ENCODE measurements at places on chromosomes 5 and 9. TPM values are rescaled to one million over a fixed set of nuclear protein-coding genes. Genes with fewer than 3 reads are reported as not detected.

DNA sequence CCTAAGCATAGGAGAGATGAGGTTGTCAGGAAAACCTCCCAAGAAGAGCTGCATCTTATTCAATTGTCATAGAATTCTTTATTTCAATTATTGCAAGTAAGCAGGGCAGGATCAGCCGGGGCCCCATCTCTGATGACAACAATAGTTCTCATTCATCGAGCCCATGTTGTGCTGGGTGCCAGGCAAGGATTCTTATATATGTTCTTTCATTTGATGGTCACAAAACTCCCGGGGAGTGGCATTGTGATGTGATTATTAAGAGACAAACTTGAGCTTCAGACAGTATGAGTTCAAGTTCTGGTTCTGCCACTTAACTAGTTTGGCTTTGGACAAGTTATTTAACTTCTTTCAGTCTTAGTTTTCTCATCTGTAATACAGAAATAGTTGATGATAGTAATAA is 8.5 kb downstream of the FUBP3 start:
- H3K36me3 ChIP-seq = peaks cover 15% of the 10 kb centered on the region
- H3K27ac ChIP-seq = no peak overlapping the region
- no peaks in the 10 kb centered on the region for H3K27me3 ChIP-seq
- H3K4me1 ChIP-seq = no peaks in the 10 kb centered on the region
- DNase-seq = no peak

Gene ZFP2
- total RNA-seq = 0.49 TPM

Gene CD72
- 2.3 TPM for total RNA-seq

DNA sequence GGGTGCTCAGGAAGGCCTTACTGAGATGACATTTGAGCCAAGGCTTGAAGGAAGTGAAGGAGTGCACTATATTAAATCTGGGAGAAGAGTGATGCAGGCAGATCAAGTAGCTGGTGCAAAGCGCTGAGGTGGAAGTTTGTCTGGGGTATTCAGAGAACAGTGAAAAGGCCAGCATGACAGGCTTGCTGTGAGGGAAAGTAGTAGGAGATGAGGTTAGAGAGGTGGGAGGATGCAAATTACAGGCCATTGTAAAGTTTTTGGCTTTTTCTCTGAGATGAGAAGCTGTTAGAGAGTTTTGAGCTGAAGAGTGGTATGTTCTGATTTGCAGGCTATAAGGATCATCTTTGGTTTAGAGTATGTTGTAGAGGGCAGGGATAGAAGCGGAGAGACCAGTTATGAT is 80.8 kb upstream of the GRHPR start:
- no peaks in the 10 kb centered on the region for H3K4me1 ChIP-seq
- H3K36me3 ChIP-seq = no peaks in the 10 kb centered on the region
- H3K27me3 ChIP-seq = no peaks in the 10 kb centered on the region
- no peak overlapping the region for H3K4me3 ChIP-seq

- DNase-seq = no peak
- H3K36me3 ChIP-seq = no peaks in the 10 kb centered on the region
- no peaks in the 10 kb centered on the region for H3K4me1 ChIP-seq
- no peaks in the 10 kb centered on the region for H3K27me3 ChIP-seq
- no peak overlapping the region for H3K4me3 ChIP-seq
Observed at GRCh38 chr5:159385536-159385935, 55.2 kb upstream of the IL12B start.

Gene AK1
- 52.6 TPM for total RNA-seq

Gene MEGF10
- not detected for total RNA-seq

GRCh38 chr5:135289651-135290050 is 109.4 kb downstream of the MACROH2A1 start:
- no peaks in the 10 kb centered on the region for H3K27me3 ChIP-seq
- H3K4me1 ChIP-seq = no peaks in the 10 kb centered on the region
- no peak overlapping the region for H3K4me3 ChIP-seq
- no peak for DNase-seq
